ENCODE measurements at places on chromosomes 11 and 22.
A peak's percentile ranks its signal among the peaks of the same experiment; 100 is the strongest.

- DNase-seq = no peak
Observed at GRCh38 chr11:96390488-96390792, 627 bp downstream of the JRKL start.

DNA sequence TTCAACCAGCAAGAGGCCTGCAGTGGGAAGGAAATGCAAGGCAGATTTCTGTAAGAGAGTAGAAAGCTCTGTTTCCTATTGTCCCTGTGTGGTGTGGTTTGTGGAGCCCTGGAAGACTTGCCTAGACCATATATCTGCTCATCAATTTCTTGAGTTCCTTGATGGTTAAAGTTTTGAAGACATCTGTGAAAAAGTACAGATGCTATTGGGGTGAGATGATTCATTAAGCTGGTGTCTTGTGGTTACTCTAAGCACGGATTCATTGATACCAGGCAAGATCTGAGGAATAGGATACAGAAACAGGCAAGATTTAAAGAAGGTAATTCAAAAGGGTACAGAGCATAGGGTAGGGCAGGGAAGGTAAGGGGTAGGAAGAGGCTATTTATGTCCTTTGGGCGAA, 275.8 kb upstream of the SESN3 start:
- peak; percentile 53 for DNase-seq

- DNase-seq = no peak
Observed at GRCh38 chr11:73163638-73164174, 21.6 kb upstream of the FCHSD2 start.

GRCh38 chr11:26332572-26332915, 614 bp downstream of the ANO3 start:
- DNase-seq = no peak

GRCh38 chr11:12060385-12060985, 49.9 kb upstream of the MICAL2 start:
- no peak for DNase-seq

DNA sequence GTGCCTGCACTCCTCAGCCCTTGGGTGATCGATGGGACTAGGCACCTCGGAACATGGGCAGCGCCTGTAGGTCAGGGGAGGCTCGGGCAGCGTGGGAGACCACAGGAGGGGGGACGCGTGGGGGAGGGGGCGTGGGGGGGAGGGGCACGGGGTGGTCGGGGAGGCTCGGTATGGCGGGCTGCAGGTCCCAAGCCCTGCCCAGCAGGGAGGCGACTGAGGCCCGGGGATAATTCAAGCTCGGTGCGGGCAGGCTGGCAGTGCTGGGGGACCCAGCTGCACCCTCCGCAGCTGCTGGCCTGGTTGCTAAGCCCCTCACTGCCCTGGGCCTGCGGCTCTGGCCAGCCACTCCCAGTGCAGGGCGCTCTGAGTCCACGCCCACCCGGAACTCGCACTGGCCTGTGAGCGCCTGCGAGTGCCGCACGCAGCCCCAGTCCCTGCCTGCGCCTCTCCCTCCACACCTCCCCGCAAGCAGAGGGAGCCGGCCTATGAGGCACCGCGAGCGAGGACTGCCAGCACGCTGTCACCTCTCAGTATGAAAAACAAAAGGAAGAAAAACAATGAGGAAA, 1698.3 kb upstream of the RAG2 start:
- DNase-seq = no peak

DNA sequence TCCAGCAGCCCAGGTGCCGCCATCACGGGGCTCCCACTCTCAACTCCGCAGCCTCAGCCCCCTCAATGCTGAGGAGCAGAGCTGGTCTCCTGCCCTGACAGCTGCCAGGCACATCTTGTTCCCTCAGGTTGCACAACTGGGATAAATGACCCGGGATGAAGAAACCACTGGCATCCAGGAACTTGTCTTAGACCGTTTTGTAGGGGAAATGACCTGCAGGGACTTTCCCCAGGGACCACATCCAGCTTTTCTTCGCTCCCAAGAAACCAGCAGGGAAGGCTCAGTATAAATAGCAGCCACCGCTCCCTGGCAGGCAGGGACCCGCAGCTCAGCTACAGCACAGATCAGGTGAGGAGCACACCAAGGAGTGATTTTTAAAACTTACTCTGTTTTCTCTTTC, at the start of gene SAA1:
SAA1 (plus strand) TSS at position 316 of the 400 bp plus-strand sequence. CDS start 624 bp downstream, outside the sequence.
- no peak for DNase-seq

DNA sequence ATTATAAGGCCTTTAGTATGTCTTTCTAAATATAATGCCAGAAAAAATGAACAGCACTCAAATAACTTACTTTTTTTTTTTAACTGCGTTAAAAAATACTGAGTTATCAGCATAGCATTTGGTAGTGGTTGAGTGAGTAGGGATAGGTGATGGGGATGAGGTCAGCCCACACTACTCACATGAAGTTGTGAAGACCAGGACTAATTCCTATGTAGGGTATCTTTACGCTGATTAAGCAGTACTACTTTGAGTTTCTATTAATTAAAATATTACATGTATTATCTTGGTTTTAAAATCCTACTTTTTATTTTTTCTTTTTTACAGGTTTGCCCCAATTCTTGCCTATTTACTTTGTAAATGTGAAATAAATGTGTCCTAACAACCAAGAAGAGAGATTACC, 13.5 kb downstream of the PHF21A start:
- no peak for DNase-seq

DNA sequence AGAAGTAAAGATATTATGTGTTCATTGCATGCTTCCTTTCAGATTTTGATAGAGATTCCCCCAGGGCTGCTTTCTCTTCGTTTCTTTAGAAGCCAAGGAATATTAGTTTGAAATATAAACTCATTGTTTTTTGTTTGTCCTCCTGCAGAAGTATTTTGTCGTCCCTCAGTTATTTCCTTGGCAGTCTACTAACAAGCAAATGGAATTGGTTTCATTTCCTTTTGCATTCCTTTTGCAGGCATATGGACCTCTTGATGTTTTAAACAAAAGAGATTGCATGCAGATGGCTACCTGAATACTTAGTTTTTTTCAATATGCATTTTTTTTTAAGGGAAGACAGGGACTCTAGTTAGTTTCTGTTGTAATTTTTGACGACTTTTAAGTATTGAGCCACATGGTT, 62.2 kb downstream of the BCL2L13 start:
- no peak for DNase-seq

DNA sequence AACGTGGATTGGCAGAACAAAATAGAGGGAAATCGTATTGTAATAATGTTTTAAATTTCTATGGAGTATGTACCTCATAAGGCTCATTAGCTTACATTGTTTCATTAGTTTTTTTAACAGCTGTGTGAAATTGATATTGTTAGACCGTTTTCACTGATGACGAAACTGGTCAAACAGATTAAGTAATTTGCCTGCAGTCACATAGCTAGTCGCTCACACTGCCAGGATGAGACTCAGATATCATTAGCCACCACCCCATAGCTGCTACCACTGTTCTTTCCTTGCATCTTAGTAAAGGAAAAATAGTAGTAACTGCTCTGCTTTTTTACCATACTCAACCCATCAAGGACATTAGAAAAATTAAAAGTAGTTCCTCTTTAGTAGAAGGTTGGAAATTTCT, 64.0 kb downstream of the DKK3 start:
- DNase-seq = no peak

DNA sequence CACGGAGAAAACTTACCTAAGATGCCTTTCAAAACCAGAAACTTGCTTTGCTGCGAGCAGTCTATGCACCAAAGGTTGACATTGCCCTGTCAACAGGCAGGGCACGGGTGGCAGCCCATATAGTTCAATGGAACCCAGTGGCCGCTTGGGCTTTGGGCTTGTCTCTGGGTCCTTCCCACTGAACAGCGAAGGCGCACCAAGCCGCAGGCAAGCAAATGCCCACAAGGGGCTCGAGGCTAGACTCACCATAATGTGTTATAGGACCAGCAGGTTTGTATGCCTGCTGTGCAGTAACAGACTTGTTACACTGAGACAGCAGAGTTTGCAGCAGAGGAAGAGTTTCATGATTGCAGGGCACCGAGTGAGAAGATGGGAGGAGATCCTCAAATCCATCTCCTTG, 20.3 kb downstream of the CLDN5 start:
- DNase-seq = no peak

- DNase-seq = no peak
Observed at GRCh38 chr11:1201395-1202153, 21.3 kb upstream of the MUC5B start.

DNA sequence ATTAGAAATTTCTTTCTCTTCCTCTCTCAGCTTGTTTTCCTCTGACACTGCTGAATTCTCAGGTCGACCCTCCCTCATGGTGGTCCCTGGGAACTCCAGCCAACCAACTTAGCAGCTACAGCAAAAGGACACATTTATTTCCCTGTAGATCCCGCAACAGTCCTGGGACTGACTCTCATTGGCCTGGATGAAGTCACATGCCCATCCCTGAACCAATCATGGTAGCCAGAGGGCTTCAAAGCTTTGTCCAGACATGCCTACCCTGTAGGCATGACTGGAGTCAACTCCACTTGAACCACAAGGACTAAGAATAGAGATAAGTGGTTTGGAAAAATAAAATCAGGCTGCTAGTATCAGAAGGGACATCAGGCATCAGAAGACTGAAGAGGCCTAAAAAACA, 84.6 kb upstream of the LRRC55 start:
- DNase-seq = no peak

- DNase-seq = no peak
Observed at GRCh38 chr22:49993649-49994360, 18.8 kb downstream of the IL17REL start.

DNA sequence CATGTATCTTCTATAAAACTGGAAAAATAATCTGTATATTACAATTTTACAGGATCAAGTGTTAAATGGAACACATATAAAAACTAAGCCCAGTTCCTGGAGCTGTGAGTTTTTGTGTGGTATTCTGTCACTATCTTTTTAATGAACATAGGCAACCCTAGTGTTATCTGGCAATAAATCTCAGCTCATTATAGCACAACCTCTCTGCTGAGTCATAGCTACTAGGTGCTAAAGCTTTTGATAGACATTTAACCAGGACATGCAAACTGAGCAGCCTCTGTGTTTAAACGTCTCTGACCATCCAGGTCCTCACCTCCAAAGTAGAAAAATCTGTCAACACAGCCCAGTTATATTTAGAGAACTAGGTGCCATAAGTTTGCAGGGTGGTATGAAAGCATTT, 91.0 kb upstream of the CARD18 start:
- DNase-seq = no peak

- DNase-seq = no peak
Observed at GRCh38 chr22:44133161-44133560, 47.6 kb upstream of the PARVG start.

GRCh38 chr11:8831861-8832260, 79.1 kb upstream of the AKIP1 start:
- no peak for DNase-seq

- DNase-seq = no peak
Observed at GRCh38 chr11:95081412-95081811, 8.2 kb upstream of the ENDOD1 start.

GRCh38 chr22:42711895-42712837, 8.5 kb downstream of the A4GALT start:
- no peak for DNase-seq

- DNase-seq = no peak
Observed at GRCh38 chr22:40624770-40625169, 11.7 kb downstream of the MRTFA start.

GRCh38 chr22:42202669-42203068, 67.8 kb downstream of the TCF20 start:
- no peak for DNase-seq

DNA sequence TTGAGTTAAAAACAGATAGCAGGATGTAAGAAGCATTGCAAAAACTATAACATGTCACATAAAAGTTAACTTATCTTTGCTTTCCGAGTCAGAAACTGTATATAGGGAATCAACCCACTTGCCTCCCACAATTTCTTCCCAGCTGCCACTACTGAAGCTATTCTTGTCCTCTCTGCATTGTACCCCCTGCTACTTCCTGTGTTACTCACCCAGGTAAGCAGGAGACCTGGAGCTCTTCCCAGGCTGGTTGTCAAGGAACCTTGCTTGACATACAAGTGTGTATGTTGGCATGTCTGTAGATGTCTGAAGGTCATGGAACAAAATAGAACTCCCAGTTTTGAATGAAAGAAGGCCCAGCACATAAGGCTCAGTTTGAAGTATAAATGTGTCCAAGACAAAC, 74.3 kb upstream of the LRRC4C start:
- DNase-seq = no peak

DNA sequence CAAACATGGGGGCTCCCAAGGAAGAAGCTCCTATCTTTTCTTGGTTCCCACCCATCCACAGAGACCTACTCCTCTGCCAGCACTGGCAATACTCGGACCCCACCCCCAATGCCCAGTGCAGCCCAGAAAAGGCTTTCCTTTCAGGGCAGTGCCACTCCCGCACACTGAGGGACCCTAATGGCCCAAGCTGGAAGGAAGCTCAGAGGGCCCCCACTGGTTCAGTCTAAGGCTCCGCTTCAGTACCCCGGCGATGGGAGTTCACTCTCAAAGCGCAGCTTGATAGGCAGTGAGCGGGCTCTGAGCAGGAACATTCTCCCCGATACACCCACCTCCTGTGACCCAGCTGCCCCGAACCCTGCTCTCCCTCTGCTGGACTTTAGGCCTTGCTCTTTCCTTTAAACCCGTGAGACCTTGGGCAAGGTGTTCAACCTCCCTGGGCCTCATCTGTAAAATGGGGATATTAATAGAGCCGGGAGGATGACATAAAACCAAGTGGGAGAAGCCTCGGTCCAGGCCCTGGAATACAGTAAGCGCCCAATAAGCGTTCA, 48.4 kb downstream of the CHRDL2 start:
- no peak for DNase-seq

DNA sequence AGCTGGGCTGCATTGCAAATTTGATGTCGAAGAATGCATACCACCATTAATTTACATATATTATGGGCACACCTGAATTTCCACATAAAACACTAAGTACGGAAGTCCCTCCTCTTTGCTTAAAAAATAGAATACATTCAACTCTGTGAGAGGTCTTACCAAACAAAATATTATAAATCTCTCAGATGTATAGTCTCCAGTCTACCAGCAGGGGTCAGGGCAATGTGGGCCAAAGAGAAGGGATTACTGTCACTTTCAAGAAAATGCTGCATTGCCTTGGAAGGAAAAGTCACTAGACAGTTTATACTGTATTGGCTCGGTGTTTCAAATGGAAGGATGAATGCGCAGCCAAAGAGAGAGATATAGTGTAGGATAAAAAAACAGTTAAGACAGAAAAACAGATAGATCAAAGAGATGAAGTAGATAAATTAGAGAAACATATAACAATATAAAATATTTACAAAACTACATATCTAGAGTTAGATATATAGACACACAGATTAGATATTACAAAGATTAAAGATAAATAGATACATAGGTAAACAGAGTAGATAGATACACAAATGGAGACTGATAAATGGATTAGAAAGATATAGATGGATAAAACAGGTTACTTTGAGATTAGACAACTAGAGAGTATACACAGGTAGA, 20.9 kb downstream of the SERGEF start:
- no peak for DNase-seq

GRCh38 chr22:26579331-26579886, 10.5 kb downstream of the TPST2 start:
- no peak for DNase-seq

DNA sequence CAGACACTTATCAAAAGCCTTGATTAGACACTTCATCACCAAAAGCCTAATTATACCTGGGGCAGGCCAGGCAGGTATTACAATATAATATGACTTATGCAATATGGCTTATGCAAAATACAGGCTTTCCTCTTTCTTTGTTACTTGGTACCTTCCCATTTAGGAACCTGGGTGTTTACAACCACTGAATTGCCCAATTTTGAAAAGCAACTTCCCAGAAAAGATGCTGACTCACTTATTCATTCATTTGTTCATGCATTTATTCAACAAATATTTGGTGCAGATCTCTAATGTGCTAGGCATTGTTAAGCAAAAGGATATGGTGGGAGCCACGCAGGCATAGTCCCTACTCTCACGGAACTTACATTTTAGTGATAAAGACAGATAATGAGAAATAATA, 13.6 kb upstream of the JAML start:
- DNase-seq = no peak

All from esophagus muscularis mucosa (tissue), 4 donors.